ENCODE measurements at places on chromosomes 1 and 21. TPM values are rescaled to one million over a fixed set of nuclear protein-coding genes. Genes with fewer than 3 reads are reported as not detected.
A peak's percentile ranks its signal among the peaks of the same experiment; 100 is the strongest.

Gene RGS21
- total RNA-seq = not detected

Gene VWA1
- not detected for total RNA-seq

Gene MSH4
- 0.87 TPM for total RNA-seq

DNA sequence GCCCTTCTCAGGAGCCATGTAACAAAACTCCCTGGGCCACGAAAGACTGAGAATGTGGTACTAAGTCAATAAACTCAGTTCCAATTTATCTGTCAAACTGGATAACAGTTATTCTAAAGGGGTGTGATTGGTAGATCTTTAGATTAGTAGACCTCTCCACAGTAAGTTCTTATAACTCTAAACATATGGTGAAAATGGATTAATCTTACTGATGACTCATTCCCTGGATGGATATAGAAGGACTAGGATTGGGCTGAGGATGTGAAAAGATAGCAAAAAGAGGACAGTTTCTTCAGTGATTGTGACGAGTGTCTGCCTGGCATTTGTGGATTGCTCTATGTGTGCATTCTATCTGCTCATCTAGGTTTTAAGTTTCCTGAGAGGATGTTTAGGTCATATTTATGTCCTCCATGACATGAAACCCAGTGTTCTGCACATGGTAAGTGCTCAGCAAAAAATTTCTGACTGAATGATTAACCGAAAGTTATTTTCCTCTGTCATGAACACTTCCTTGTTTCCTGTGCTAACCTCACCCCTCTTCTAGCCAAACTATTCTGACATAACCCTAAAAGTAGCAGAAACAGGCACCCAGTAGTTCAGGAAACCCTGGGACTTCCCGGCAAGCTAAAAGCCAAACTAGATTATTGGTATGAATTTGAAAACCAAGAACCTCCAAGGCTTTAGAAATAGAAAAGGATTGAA is 397.5 kb upstream of the PLXNA2 start:
- H3K27ac ChIP-seq = no peak overlapping the region
- no peaks in the 10 kb centered on the region for H3K27me3 ChIP-seq
- H3K36me3 ChIP-seq = no peaks in the 10 kb centered on the region
- no peaks in the 10 kb centered on the region for H3K4me1 ChIP-seq
- DNase-seq = no peak
- no peak overlapping the region for H3K4me3 ChIP-seq

DNA sequence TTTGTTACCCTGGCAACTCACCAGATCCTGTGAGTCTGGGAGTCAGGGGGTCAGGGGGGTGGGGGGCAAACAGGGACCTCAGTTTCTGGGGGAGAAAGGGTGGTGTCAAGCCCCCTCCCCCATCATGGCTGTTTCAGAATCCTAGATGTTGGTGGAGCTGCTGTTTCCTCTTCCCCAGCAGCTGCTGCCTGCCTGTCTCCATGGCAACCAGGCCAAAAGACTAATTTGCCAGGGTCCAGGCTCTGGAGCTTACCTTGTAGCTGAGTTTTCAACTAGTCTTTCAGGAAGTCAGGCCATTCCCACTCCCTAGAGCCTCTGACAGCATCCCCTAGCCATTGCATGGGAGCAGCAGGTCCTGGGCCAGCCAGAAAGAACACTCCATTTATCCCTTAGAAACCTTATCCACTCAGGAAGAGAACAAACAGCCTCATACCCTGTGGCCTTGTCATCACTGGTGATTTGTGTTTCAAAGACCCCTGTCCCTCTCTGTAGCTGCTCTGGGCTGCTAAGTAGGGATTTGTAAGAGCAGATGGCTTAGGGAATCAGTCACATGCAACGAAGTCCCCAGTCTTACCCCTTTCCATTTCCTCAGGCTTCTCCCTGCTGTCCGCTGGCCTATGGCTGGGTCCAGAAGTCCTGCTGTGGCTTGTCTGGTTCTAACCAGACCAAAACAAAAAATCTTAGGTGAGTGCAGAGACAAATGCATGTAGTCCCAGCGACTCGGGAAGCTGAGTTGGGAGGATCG is 21.5 kb upstream of the STMN1 start:
- no peaks in the 10 kb centered on the region for H3K27me3 ChIP-seq
- no peaks in the 10 kb centered on the region for H3K36me3 ChIP-seq
- H3K27ac ChIP-seq = no peak overlapping the region
- peaks cover 11% of the 10 kb centered on the region for H3K4me1 ChIP-seq
- no peak for DNase-seq

- no peak for DNase-seq
- H3K4me3 ChIP-seq = no peak overlapping the region
- H3K36me3 ChIP-seq = no peaks in the 10 kb centered on the region
- peaks cover 5% of the 10 kb centered on the region for H3K4me1 ChIP-seq
- no peak overlapping the region for H3K27ac ChIP-seq
These were observed 46.5 kb downstream of the KCNJ15 start for GRCh38 chr21:38303300-38303699.

DNA sequence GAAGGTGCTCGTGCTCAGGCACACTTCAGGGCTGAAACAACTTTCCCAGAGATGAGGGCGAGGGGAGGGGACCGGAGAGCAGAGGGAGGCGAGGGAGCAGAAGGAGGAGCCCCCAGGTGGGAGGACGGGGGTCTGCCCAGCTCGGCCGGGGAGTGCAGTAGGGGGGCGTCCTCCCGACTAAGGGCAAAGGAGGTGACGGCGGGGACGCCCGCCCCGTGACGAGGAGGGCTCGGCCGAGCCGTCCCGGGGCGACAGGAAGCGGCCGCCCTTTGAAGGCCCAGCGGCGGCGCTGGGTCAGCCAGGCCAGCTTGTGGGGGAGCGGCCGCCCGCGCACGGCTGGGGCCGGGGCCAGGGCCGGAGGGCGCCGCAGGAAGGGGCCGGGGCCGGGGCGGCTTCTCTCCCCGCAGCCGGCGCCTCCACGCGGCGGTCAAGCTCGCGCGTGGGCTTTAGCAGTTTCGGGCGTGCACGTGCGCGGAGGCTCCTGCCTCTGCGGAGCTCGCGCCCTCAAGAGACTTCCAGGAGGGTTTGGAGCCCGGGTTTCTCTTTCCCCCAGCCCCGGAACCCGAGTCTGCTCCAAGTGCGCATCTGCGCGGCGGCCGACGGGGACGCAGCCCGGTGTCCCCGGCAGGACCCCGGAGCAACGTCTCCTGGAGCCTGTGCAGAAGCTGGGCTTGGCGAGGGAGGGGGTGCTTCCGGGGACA is 100.8 kb upstream of the SLC45A1 start:
- H3K36me3 ChIP-seq = no peaks in the 10 kb centered on the region
- H3K4me3 ChIP-seq = no peak overlapping the region
- peaks cover under 1% of the 10 kb centered on the region for H3K4me1 ChIP-seq
- H3K27ac ChIP-seq = no peak overlapping the region

- H3K4me3 ChIP-seq = no peak overlapping the region
- H3K36me3 ChIP-seq = no peaks in the 10 kb centered on the region
- H3K4me1 ChIP-seq = peaks cover 11% of the 10 kb centered on the region
- no peak for DNase-seq
- no peaks in the 10 kb centered on the region for H3K27me3 ChIP-seq
- H3K27ac ChIP-seq = no peak overlapping the region
These were observed 1.2 kb downstream of the LURAP1 start for GRCh38 chr1:46204406-46204742.

- no peak for DNase-seq
- H3K4me3 ChIP-seq = no peak overlapping the region
- H3K36me3 ChIP-seq = no peaks in the 10 kb centered on the region
- H3K27ac ChIP-seq = no peak overlapping the region
These were observed 139.1 kb downstream of the TSEN15 start for GRCh38 chr1:184190616-184191015.

- no peak for DNase-seq
- H3K36me3 ChIP-seq = no peaks in the 10 kb centered on the region
- H3K4me1 ChIP-seq = no peaks in the 10 kb centered on the region
- H3K27me3 ChIP-seq = no peaks in the 10 kb centered on the region
- no peak overlapping the region for H3K4me3 ChIP-seq
These were observed 69.6 kb downstream of the WLS start for GRCh38 chr1:68162761-68163160.

DNA sequence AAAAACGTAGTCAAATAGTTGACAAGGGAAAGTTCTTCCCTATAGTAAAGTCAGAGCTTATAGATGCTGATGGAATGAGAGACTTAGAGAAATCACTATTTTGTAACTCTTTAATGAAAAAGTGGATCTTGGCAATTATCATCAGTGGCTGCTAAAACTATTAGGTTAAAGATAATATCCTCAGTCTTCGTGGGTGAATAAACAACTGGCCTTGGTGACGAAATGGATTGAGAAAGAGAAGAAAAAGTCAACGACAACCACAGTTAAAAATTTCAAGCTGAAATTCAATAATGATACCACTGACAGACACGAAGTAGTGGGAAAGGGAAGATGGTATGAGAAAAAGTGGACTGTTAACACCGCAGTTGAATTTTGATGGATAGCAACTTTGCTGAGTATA is 90.0 kb upstream of the GNG4 start:
- no peaks in the 10 kb centered on the region for H3K27me3 ChIP-seq
- no peaks in the 10 kb centered on the region for H3K36me3 ChIP-seq
- DNase-seq = no peak
- no peak overlapping the region for H3K4me3 ChIP-seq
- no peaks in the 10 kb centered on the region for H3K4me1 ChIP-seq

DNA sequence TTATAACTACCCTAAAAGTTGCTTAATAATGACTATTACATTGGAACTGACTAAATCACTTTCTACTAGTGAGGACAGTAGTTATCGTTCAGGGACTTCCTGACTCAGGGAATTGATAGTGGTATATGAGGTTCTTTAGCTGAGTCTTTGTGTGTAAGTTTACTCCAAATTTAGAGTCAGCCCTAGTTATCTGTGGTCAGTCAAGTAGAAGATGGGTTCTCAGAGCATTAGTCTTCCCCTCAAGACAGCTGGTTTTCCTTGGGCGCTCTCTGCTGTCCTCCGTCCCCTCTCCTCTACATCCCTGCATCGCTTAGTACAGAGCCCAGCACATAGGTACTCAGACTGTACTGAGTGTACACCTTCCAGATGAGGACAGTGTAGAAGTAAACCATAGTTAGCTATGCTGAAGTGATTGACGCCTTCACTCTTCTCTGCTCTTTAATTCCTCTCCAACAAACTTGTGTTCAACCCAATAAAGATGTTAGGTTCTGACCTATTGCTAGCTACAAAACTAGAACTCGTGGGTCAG is 116.5 kb downstream of the C1orf21 start:
- no peak overlapping the region for H3K27ac ChIP-seq
- H3K4me3 ChIP-seq = no peak overlapping the region
- no peaks in the 10 kb centered on the region for H3K36me3 ChIP-seq
- no peaks in the 10 kb centered on the region for H3K27me3 ChIP-seq
- no peak for DNase-seq
- H3K4me1 ChIP-seq = no peaks in the 10 kb centered on the region

DNA sequence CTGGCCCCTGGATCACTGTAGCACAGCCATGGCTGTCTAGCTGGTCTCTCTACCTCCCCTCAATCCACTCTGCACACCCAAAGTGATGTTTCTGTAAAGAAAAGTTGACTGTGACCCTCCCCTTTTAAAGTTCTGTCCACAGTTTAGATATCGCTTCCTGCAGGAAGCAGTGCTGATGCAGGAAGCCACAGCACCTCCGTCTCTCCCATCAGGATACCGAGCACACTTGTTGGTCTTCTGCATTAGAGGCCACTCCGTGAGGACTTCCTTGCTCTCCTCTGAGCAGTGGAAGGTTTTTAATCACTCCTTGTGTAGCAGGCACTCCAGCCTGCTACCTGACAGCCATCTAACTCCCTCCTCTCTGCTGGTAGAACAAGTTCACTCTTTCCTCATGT is 69.5 kb downstream of the GADD45A start:
- no peaks in the 10 kb centered on the region for H3K27me3 ChIP-seq
- H3K4me1 ChIP-seq = no peaks in the 10 kb centered on the region
- H3K27ac ChIP-seq = no peak overlapping the region

DNA sequence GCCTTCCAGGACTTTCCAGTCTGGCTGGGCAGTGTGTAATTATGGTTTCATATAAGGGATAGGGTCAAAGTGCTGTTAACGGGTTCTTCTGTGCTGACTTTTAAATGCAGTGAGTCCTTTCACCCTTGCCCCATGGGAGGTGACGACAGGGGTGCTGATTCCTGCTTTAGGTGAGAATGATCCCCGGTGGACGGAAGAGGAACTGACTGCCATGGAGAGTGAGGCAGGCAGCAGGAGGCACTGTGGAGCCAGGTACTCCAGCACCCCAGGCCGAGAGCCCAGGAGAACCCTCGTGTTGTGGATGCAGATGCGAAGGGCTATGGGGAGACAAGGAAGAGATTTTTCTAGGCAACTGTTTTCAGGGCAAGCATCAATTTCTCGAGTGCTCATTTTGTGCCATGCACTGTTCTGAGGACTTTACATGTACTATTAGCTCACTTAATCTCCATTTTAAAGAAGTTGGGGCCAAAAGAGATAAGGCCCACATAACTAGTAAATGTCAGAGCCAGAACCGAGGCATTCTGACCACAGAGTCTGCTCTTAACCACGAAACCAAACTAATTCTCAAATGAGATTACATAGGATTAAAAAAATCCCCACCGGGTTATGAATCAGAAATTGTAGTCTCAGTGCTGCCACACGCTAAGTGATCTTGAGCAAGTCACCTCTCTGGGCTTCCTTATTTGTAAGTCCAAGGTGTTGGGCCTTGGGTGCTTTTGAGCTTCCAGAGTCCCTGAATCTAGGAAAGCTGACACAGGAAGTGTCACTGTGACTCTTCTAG is 28.2 kb downstream of the STPG1 start:
- peaks cover 19% of the 10 kb centered on the region for H3K4me1 ChIP-seq
- no peak for DNase-seq
- H3K27ac ChIP-seq = no peak overlapping the region
- H3K4me3 ChIP-seq = no peak overlapping the region

- H3K27ac ChIP-seq = no peak overlapping the region
- peak; percentile 47 for DNase-seq
- no peaks in the 10 kb centered on the region for H3K36me3 ChIP-seq
- H3K4me1 ChIP-seq = peaks cover 36% of the 10 kb centered on the region
These were observed 20.6 kb downstream of the ESPN start for GRCh38 chr1:6445062-6445763.

GRCh38 chr1:15246960-15247614 is at the start of gene FHAD1:
Gene FHAD1, plus strand, starts transcription at chr1:15247223. Its CDS starts 4,562 bp downstream, at chr1:15251785.
- H3K27me3 ChIP-seq = no peaks in the 10 kb centered on the region
- no peak within 1 kb of the TSS for H3K4me3 ChIP-seq
- DNase-seq = peak; percentile 4
- H3K4me1 ChIP-seq = peaks cover 26% of the 10 kb centered on the region
- no peaks in the 10 kb centered on the region for H3K36me3 ChIP-seq
- H3K27ac ChIP-seq = no peak within 1 kb of the TSS

GRCh38 chr1:30879940-30880677 is 28.4 kb downstream of the SDC3 start:
- no peaks in the 10 kb centered on the region for H3K27me3 ChIP-seq
- H3K36me3 ChIP-seq = no peaks in the 10 kb centered on the region
- no peak for DNase-seq
- no peak overlapping the region for H3K4me3 ChIP-seq

GRCh38 chr1:180190091-180190490 is 35.4 kb downstream of the QSOX1 start:
- H3K36me3 ChIP-seq = peaks cover 16% of the 10 kb centered on the region
- DNase-seq = no peak
- no peaks in the 10 kb centered on the region for H3K27me3 ChIP-seq
- H3K27ac ChIP-seq = no peak overlapping the region
- H3K4me1 ChIP-seq = peaks cover 3% of the 10 kb centered on the region

- H3K4me3 ChIP-seq = no peak overlapping the region
- no peaks in the 10 kb centered on the region for H3K36me3 ChIP-seq
- H3K27ac ChIP-seq = no peak overlapping the region
These were observed 71.4 kb downstream of the ARHGEF16 start for GRCh38 chr1:3525551-3526482.

GRCh38 chr1:204334455-204334854 is 25.3 kb downstream of the PLEKHA6 start:
- no peak for DNase-seq
- no peak overlapping the region for H3K4me3 ChIP-seq
- H3K27me3 ChIP-seq = peaks cover 4% of the 10 kb centered on the region
- no peak overlapping the region for H3K27ac ChIP-seq
- H3K4me1 ChIP-seq = no peaks in the 10 kb centered on the region

- no peak for DNase-seq
- H3K4me1 ChIP-seq = peaks cover 26% of the 10 kb centered on the region
- H3K36me3 ChIP-seq = no peaks in the 10 kb centered on the region
These were observed 43.5 kb upstream of the JAK1 start for GRCh38 chr1:65009724-65010420.

Measured in CD4-positive, alpha-beta memory T cell (primary cell).